Smooth muscle cell of trachea (primary cell): ENCODE measurements at places on chromosomes 7 and 10. TPM values are rescaled to one million over a fixed set of nuclear protein-coding genes. Genes with fewer than 3 reads are reported as not detected.

The MSMB gene
- not detected in 2 replicates for total RNA-seq

The EBLN1 gene
- not detected in 2 replicates for total RNA-seq

The PSPH gene
- total RNA-seq = 50.3 and 60.8 TPM in 2 replicates

The BCCIP gene
- total RNA-seq = 28.8 and 55.6 TPM in 2 replicates

The CTAGE6 gene
- total RNA-seq = 0.58 and 0.66 TPM in 2 replicates

The PON3 gene
- not detected in 2 replicates for total RNA-seq

The TMEM130 gene
- total RNA-seq = 0.44 and 1.7 TPM in 2 replicates

The CFAP70 gene
- 0.87 and 1.7 TPM in 2 replicates for total RNA-seq

The CALHM3 gene
- total RNA-seq = 0.15 TPM in 1 of 2 replicates, not detected in the other

The IQUB gene
- total RNA-seq = 0.83 and 1.2 TPM in 2 replicates

The SPDYE16 gene
- 0.33 and 0.44 TPM in 2 replicates for total RNA-seq

The PAPSS2 gene
- total RNA-seq = 114 and 149 TPM in 2 replicates

The IGF2BP3 gene
- total RNA-seq = 32.0 and 35.1 TPM in 2 replicates

The ELFN1 gene
- 1.7 and 7.6 TPM in 2 replicates for total RNA-seq

The FGFR2 gene
- 0.15 and 0.17 TPM in 2 replicates for total RNA-seq

The MACC1 gene
- 0.15 and 0.17 TPM in 2 replicates for total RNA-seq

The GJC3 gene
- not detected in 2 replicates for total RNA-seq

The STOX1 gene
- 0.17 TPM in 1 of 2 replicates, not detected in the other for total RNA-seq

The CASD1 gene
- total RNA-seq = 12.7 and 14.3 TPM in 2 replicates

The SLC26A4 gene
- 0.33 and 1.7 TPM in 2 replicates for total RNA-seq

The NCF1 gene
- not detected in 2 replicates for total RNA-seq

The IDI2 gene
- total RNA-seq = not detected in 2 replicates

The VGF gene
- 0.83 and 0.87 TPM in 2 replicates for total RNA-seq

The RPP38 gene
- total RNA-seq = 15.1 and 15.5 TPM in 2 replicates

The STRA8 gene
- not detected in 2 replicates for total RNA-seq

The MYL10 gene
- total RNA-seq = not detected in 2 replicates

The UTF1 gene
- total RNA-seq = not detected in 2 replicates

The TUBB8 gene
- 0.15 TPM in 1 of 2 replicates, not detected in the other for total RNA-seq

The DOCK1 gene
- total RNA-seq = 86.0 and 108 TPM in 2 replicates

The ARHGEF35 gene
- 2.3 and 2.8 TPM in 2 replicates for total RNA-seq

The TSPAN12 gene
- 0.73 and 1.5 TPM in 2 replicates for total RNA-seq
